ENCODE measurements at places on chromosomes 16 and 17. TPM values are rescaled to one million over a fixed set of nuclear protein-coding genes. Genes with fewer than 3 reads are reported as not detected.

ABCC12 gene
- total RNA-seq: not detected

MYH3 gene
- total RNA-seq: 0.43 TPM

ANKFY1 gene
- total RNA-seq: 32.6 TPM

ABCC11 gene
- total RNA-seq: under 0.01 TPM

NOB1 gene
- 21.8 TPM for total RNA-seq

C17orf107 gene
- 4.3 TPM for total RNA-seq

SEPHS2 gene
- 11.1 TPM for total RNA-seq

C17orf50 gene
- not detected for total RNA-seq

COTL1 gene
- 73.3 TPM for total RNA-seq

CTRB1 gene
- not detected for total RNA-seq

TEPSIN gene
- total RNA-seq: 9.2 TPM

BCL7C gene
- total RNA-seq: 29.9 TPM

KRT12 gene
- total RNA-seq: not detected

TBX2 gene
- 13.6 TPM for total RNA-seq

CHRNE gene
- total RNA-seq: 0.14 TPM

TELO2 gene
- total RNA-seq: 9.9 TPM

All from smooth muscle cell of bladder (primary cell).